ENCODE measurements at places on chromosomes 5 and 9.

GRCh38 chr5:147397616-147398015, 112.3 kb downstream of the DPYSL3 start:
- no peak for DNase-seq

- no peak for DNase-seq
These were observed 75.3 kb upstream of the PJA2 start for GRCh38 chr5:109485030-109485429.

- DNase-seq = no peak
These were observed 87.6 kb downstream of the ADAMTS6 start for GRCh38 chr5:65394087-65394486.

DNA sequence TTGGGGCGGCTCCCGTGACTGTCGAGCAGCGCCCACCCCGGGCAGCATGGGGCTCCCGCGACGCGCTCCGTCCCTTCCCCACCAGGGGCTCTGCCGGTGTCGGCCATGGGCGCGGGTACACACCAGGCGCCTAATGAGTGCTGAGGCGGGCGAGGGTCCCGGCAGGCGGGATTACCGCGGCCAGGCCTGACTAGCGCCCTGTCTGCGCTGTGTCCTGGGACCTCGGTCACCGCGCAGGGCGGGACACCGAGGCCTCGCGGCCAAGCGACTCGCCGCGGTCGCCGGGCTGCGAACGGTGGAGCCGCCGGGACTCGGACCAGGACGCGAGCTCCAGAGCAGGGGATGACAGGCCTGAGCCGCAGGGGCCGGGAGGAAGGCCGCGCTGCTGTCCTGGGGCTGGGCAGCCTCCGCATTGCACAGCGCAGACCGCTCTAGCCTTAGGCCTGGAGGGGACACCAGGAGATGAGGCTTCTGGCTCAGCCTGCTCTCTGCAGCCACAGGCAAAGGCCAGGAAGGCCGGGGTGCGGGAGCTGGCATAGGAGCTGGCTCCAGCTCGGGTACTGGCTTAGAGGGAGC, 14.1 kb downstream of the LCN10 start:
- no peak for DNase-seq

- DNase-seq = no peak
These were observed 25.1 kb downstream of the RNF145 start for GRCh38 chr5:159184236-159184635.
